ENCODE measurements at places on chromosomes 1 and 21.

DNA sequence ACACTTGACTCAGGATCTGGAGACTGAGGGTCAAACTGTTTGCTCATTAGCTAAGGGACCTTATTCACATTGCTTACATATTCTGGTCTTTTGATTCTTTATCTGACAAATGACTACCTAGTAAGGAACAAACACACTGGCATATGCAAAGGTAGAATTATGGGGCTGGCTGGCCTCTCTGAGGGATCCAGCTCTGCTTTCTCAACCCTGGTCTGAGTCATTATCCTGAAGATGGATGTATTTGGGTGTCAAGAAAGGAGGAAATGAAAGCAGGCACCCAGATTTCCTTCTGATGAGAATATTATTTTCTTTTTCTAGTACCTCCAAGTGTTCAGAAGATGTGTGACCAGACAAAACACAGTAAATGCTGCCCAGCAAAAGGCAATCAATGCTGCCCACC is 6.0 kb downstream of the SMCP start:
- no peak for DNase-seq

DNA sequence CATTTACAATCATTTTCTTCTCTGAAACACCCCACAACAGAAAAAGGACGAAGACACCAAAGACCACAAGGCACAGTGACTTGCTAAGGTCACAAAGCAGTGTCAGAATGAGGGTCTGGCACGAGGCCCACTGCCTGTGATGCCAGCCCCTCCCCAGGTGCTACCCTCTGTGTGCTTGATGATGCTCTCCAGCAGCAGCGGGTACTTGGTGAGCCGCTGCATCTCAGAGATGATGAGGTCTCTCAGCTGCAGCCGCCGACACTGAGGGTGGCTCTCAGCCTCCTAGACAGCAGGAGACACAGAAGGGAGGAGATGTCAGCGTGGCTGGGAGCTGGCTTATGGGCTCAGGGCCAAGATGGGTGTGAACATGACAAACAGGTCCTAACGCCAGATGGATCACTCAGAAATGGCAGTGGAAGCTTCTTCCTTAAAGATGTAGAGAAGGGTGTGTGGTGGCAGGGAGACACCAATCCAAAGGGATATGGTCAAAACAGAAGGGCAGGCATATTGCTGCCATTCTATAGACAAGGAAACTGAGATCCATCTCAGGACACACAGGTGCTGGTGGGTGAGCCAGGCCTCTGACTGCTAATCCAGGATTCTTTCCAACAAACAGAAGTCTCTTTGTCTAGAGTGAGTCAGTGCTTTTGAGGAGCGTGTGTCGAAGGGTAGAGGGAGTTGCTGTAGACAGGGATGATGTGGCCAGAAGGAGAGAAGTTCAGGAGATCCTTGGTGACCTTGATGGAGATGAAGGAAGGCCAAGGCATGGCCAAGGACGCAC is 25.6 kb downstream of the LRRC71 start:
- no peak for DNase-seq

GRCh38 chr21:27764056-27764455 is 797.2 kb upstream of the ADAMTS5 start:
- DNase-seq = no peak

GRCh38 chr1:219812491-219813203 is 115.7 kb downstream of the SLC30A10 start:
- no peak for DNase-seq

DNA sequence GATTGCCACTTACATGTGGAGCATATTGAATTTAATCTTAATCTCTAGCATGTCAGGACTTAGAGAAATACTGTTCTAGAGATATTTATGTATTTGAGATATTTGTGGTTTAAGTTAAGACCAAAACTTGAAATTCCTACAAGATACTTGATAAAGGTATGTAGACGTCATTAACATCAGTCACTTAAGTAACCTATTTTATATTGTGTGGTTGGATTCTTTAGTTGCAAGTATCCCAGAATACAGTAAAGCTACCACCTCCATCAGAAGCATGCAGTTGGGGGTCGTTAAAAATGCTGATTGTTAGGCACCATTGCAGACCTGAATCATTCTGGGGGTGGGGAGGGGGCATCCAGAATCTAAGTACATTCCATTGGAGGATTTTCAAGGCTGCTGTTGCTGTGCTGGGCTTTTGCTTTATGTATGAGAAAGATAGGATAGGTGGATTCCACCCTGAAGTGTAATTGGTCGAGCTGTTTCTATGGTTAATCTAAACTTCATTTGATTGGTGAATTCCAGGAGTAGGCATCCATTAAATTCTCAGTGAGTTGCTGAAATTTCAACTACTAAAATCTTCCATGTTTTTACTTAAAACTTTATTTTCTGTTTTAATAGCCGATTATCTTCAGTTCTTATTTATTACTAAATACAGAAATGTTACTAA is 4.0 kb downstream of the H3-3A start:
- DNase-seq = no peak

DNA sequence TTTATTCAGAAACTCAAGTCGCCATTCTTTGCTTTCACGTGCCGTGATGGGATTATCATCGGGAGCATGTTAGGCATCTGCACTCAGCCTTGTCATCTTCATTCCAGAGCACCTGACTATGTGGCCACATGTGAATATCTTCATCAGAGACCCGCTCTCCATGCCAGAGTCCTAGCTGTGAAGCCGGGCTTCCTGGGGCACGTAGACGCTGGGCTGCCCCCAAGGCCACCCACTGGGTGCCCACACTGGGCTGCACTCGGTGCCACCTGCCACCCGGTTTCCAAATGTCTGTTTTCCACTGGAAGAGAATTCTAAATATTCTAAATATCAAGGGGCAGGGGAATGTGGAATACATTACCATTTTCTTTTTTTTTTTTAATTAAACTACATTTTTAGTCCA is 43.8 kb downstream of the SLC37A1 start:
- DNase-seq = no peak

GRCh38 chr1:156284112-156284511 is at the start of gene TMEM79:
Gene TMEM79 (plus strand): TSS chr1:156284325. CDS start chr1:156285227, 902 bp downstream.
- no peak for DNase-seq

- no peak for DNase-seq
Observed at GRCh38 chr1:207849646-207850045, 61.3 kb downstream of the CD34 start.

GRCh38 chr1:158400871-158401270 is 1.6 kb upstream of the OR10T2 start:
- DNase-seq = no peak

DNA sequence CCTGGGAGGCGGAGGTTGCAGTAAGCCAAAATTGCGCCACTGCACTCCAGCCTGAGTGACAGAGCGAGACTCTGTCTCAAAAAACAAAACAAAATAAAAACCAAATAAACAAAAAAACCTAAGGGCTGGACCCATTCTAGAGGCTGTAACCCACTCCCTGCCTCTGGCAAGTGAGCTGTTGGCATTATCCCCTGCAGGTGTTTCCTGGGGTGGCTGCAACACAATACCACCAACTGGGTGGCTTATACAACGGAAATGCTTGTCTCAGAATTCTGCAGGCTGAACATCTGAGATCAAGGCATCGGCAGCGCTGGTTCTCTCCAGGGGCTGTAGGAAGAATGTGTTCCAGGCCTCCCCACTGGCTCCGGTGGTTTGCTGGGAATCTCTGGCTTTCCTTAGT is 15.2 kb downstream of the LRRC38 start:
- DNase-seq = no peak

GRCh38 chr1:108750476-108751181 is 4.2 kb downstream of the STXBP3 start:
- DNase-seq = no peak

GRCh38 chr21:44893948-44894656 is 20.6 kb upstream of the PTTG1IP start:
- no peak for DNase-seq

GRCh38 chr1:227170361-227171166 is 147.7 kb downstream of the CDC42BPA start:
- no peak for DNase-seq

DNA sequence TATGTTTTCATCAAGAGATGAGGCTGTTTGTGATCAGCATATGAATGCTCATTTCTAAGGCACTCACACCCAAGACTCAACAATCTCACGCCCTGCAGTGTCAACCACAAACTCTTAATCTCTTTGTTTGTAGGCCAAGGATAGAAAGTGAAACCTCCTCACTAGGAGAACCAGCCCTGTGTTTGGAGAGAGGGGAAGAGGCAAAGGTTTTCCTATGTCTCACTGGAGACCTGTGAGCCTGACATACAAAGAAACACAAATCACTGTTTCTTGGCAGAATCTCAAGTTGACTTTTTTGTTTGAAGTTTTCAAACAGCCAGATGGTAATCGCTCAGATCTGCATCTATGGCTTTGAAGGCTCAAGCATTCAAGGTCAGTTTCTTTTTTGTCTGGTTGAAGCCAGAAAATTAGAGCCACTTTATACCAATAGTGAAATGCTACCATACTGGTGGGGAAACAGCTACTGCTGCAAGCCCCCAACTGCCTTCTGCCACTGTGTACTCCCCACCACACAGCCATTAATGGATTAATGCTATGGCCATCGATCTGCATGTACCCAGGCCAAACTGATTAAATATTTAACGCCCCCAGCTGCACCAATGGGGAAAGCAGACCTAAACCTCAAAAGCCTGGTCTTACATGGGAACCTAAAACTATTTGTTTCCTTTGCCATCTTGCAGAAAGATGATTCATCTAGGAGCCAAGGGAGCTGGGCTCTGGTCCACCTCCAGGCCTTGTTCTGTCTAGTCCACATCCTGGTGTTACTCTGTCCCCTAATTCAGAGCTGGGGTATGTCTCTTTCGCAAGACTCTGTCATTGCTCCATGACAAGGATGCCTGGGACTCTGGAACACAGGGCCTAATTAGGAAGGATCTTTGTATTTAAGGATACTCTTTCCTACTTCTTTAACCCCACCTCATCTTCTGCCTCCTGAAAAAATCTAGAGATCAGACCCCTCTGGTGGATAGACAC is 16.3 kb downstream of the PDZK1 start:
- no peak for DNase-seq

GRCh38 chr1:93661829-93662474 is 19.7 kb downstream of the BCAR3 start:
- DNase-seq = no peak

DNA sequence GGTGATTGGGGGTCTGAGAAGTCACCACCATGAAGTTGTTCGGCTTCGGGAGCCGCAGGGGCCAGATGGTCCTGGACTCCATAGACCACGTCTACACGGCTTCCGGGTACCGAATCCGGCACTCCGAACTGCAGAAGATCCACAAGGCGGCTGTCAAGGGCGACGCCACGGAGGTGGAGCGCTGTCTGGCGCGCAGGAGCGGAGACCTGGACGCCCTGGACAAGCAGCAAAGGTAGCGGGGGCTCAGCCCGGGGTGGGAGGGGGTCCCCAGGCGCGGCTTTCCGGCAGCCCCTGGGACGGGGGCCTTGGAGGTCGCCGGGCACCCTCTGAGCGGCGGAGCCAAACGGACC is 146.5 kb downstream of the LIPI start:
- no peak for DNase-seq

DNA sequence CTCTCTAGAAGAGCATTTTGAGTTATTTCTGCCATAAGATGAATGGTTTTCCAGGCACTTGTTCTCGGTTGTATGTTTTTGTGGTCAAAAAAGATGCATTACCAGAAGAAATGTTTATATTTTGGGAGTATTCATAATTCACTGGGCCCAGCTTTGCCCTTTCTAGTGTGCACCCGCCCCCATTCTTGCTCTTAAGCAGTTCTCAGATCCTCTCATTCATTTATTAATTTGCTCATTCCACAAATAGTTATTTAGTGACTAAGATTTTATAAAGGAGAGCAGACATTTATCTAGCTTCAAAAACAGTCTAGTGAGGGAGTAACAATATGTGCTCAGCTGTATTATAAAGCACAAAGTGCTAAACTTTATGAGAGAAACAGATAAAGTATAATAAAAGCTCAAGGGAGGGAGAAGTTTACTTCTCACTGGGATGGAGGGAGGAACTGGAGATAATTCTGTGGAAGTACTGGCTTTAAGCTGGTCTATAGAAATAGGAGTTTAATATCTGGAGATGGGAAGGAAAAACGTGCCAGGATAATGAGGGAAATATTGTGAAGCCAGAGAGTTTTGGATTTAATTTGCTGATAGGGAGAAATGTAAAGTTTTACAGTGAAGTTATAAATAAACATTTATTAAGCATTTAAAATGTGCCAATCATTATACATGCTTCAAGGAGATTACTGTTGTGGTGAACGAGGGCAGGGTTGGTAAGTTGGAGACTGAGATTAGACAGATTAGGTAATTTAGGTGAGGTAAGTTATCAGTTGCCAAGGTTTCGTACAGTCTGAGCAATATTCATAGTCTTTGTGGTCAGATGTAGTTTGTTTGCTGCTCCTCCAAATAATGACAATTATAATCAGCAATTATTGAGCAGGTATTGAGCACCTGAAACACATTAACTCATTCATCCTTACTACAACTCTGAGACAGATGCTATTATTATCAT is 9.1 kb upstream of the MACF1 start:
- DNase-seq = no peak

DNA sequence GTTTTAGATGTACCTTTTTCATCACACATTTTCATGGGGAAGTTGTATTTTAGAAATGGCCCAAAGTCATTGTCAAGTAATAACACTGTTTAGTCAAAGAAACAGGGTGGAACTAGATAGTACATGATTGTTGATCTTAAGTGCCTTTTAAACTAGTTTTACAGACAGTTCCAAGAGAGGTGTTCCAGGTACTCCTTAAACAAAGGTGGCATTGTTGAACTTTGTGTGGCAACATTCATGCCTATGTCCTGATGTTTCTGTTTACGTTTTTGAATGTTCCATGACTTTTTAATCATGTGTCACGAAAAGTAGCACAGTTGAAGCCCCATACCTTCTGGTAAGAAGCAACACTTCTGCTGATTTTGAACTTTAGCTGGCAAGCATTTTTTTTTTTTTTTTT is 9.1 kb upstream of the SH3D21 start:
- DNase-seq = no peak

Measured in stimulated activated CD4-positive, alpha-beta T cell treated with anti-CD3 and anti-CD28 coated beads, Interleukin-1b, Interleukin-23, amount 100 ng/mL, for 1 hour (primary cell).